ENCODE measurements at places on chromosomes 1 and 21. TPM values are rescaled to one million over a fixed set of nuclear protein-coding genes. Genes with fewer than 3 reads are reported as not detected.

USP16 gene
- total RNA-seq: 21.9 TPM

GPR61 gene
- total RNA-seq: 0.76 TPM

GJB3 gene
- total RNA-seq: not detected

DIRAS3 gene
- total RNA-seq: not detected

ILF2 gene
- total RNA-seq: 221 TPM

TSPAN1 gene
- 2.3 TPM for total RNA-seq

CELA3B gene
- not detected for total RNA-seq

HTR6 gene
- not detected for total RNA-seq

LCE3A gene
- total RNA-seq: not detected

SELL gene
- total RNA-seq: not detected

KCNA2 gene
- 19.7 TPM for total RNA-seq

MXRA8 gene
- total RNA-seq: 7.7 TPM

OR14K1 gene
- not detected for total RNA-seq

GJA8 gene
- not detected for total RNA-seq

CASQ1 gene
- total RNA-seq: not detected

LCA5L gene
- not detected for total RNA-seq

NTNG1 gene
- total RNA-seq: 3.2 TPM
